Glutamatergic neuron (in vitro differentiated cells): ENCODE measurements at places on chromosomes 12 and 14. TPM values are rescaled to one million over a fixed set of nuclear protein-coding genes. Genes with fewer than 3 reads are reported as not detected.

Gene SMCO2
- total RNA-seq = not detected

Gene NKX2-8
- not detected for total RNA-seq

Gene MYH6
- not detected for total RNA-seq

Gene CPM
- not detected for total RNA-seq

Gene TMED10
- total RNA-seq = 124 TPM
